ENCODE measurements at places on chromosomes 11 and 22. TPM values are rescaled to one million over a fixed set of nuclear protein-coding genes. Genes with fewer than 3 reads are reported as not detected.

The CCDC87 gene
- 0.42 TPM for total RNA-seq

The SPI1 gene
- not detected for total RNA-seq

- DNase-seq: no peak
Measured at GRCh38 chr22:50325444-50326224, 1.2 kb downstream of the DENND6B start.

- DNase-seq: no peak
Measured at GRCh38 chr11:116353589-116353988, 419.2 kb downstream of the BUD13 start.

- peak; percentile 49 for DNase-seq
Measured at GRCh38 chr22:41619979-41620588, 759 bp downstream of the DESI1 start.

All from HepG2 (cell line).